ENCODE measurements at places on chromosomes 5 and 9.

DNA sequence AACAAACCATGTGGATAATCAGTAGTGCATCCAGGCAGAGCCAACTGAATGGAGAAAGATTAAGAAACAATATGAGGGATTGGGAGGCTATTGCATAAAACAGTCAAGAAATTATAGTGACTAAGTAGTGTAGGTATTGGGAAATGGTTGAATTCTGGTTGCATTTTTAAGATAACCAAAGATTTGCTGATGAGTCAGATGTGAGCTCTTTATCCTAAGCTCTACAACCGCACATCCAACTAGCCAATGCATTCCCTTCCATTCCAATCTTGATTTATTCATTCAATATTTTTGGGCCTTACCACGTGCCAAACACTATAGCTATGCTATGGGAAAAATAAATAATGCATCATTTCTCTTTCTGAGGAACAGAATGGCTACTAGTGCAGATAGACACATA, 524.5 kb upstream of the RGMB start:
- DNase-seq: no peak

GRCh38 chr5:150318613-150319483, 16.1 kb upstream of the ARSI start:
- DNase-seq: no peak

DNA sequence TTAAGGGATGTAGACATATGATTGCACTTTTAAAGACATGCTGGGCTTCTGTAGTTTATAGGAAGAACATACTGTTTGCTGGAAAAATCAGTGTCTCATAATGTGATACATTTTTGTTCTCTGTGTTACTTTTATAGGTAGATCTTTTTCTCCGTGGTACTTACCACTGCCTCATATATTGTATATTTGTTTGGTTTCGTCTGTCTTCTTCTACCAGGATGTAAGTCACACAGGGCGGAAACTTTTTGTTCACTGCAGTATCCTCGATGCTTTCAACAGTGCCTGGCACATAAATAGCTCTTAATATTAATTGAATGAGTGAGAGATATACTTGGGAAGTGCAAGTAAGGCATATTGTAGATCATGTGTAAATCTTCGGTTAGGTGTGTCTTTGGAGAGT, 135.4 kb downstream of the GDNF start:
- DNase-seq: no peak

GRCh38 chr9:101993771-101994170, 255.3 kb upstream of the GRIN3A start:
- DNase-seq: no peak

- no peak for DNase-seq
Measured at GRCh38 chr5:1780614-1780930, 19.1 kb downstream of the MRPL36 start.

GRCh38 chr5:134018154-134018985, 13.6 kb upstream of the VDAC1 start:
- DNase-seq: no peak

DNA sequence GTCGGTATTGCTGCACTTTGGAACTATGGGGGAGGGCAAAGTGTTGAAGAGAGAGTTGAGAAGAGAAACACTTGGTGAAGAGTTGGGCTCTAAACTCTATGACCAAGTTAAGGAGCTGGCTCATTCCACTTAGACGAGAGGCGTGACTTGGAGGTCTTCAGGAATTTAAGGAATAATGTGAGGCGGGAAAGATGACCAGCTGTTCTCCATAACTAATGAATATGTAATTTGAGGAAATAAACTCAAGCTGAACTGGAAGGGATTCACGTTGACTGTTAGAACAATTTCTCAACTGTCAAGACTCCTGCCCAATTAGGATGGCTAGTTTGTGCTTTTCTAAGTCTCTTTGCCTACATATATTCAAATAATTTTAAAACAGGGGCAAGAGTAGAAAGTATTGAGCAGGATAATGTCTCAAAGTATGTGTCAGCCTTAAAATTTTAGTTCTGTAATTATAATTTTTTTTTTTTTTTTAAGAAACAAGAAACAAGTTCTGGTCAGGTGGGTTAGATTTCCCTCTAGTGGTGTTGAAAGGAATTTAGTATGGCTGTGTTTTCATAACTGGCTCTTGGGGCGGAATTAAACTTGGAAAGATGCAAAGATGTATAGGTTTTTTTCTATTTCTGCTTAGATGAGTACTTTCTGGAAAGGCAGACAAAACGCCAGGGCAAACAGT, 33.4 kb downstream of the TMEM252 start:
- no peak for DNase-seq

DNA sequence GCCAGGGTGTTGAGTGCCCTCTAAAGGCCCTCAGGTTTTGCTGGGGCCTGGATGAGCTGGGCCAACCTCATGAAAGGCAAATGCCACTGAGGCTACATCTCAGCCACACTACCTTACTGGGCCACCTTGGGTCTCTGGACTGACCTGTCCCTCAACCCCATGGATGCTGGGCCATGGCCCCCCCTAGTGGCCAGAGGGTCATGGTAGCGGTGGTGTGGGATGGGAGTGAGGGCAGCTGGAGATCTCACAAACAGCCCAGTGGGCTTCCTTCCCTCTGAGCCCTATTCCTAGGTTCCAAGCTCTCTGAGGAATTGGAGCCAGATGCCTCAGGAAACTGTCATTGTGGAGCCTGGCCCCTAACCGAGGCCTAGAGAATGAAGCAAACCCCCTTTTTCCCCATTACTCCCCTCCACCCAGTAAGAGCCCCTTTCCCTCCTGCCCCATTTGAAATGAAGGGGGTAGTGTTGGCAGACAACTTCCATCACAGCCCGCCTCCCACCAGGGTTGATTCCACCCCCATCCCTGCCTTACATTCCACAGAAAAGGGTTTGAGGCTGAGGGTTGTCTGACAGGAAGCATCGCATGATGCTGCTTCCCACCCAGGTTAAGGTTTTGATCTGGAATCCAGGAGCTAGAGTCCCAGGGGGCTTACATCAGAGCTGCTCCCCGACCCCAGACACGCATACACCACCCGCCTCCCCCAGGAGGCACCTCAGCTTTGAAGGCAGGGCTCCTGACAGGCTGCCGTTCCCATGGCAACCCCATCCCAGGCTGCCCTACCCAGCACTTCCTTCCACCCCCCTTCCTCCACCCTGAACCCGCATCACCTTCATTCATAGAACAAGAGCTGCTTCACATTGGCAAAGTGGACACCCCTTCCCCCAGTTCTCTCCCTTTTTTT, 63.9 kb downstream of the PCDH1 start:
- peak; percentile 46 for DNase-seq

DNA sequence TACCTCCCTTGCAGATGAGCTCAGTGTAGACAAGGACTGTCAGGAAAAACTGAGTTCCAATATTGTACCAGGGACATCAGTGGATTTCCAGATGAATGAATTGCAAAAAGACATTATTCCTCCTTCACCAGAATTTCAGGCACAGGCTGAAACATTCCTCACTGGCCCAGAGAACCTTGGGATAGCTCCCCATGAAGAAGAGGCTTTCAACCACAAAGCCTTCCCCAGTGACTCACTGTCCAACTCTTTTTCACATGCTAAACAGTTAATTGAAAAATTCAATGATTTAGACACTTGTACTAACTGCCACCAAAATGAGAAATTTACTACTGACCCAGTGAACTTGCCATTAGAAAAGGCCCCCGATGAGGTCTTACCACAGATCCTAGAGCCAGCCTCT, 144.5 kb downstream of the UNC13B start:
- no peak for DNase-seq

- no peak for DNase-seq
Measured at GRCh38 chr5:75510417-75510835, 1.0 kb downstream of the CERT1 start.

GRCh38 chr9:71778085-71778484, 9.8 kb upstream of the CEMIP2 start:
- DNase-seq: no peak

DNA sequence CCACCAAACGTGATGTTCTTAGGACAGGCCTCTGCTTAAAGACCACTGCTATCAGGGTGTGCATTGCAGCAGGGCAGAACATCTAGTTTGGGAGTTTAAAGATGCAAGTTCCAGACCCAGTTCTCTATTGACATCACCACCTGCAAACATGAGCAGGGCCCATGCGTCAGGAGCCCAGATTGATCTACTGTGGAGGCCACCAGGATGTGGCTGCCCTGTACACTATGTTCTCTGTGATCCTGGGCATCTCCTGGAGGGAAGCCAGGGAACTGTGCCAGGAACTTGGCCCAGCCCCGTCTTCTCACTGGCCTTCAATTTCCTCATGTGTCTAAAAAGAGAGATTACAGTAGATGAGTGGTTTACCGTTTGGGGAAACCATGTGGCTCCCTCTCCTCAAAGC, 87.1 kb downstream of the PDE6A start:
- no peak for DNase-seq

GRCh38 chr5:14171046-14171445, 27.9 kb downstream of the TRIO start:
- DNase-seq: no peak

GRCh38 chr9:82490019-82490499, 501.5 kb downstream of the SPATA31D1 start:
- DNase-seq: no peak

DNA sequence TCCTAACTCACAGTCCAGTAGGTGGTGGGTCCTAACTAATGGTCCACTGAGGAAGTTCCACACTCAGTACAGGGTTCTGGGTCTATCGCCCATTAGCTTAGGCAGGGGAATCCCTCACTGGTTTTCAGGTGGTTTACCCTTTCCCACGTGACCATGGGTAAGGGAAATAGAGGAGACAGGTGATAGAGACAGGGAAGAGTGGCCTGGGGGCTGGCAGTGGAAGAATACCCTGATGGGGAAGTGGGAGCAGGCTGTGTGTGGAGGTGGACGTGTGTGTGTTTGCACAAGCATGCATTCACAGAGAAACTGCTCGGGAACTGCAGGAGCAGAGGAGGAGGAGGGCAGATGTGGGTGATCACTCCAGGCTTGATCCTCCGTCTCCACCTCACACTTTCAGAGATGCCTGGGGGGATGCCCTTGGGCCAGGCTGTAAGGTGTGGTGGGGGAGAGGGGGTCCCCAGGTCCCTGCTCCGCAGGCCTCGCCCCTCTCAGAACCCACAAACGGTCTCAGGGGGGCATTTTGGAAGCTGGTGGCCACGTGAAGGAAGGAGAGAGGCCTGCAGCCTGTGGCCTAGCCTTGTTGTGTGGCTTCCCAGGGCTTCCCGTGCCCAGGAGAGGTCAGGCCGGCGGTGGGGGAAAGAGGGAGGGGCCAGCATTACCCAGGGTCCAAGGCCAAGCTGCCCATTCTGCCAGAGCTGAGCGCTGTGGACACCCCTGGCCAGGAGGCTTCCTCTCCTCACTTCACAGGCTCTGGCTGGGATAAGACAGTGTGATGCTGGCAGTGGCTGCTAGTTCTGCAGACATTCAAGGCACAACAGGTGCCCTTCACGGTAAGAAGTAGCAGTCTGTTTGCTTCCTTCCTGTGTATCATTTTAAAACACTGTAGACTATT, 80.0 kb downstream of the OTULIN start:
- DNase-seq: no peak

DNA sequence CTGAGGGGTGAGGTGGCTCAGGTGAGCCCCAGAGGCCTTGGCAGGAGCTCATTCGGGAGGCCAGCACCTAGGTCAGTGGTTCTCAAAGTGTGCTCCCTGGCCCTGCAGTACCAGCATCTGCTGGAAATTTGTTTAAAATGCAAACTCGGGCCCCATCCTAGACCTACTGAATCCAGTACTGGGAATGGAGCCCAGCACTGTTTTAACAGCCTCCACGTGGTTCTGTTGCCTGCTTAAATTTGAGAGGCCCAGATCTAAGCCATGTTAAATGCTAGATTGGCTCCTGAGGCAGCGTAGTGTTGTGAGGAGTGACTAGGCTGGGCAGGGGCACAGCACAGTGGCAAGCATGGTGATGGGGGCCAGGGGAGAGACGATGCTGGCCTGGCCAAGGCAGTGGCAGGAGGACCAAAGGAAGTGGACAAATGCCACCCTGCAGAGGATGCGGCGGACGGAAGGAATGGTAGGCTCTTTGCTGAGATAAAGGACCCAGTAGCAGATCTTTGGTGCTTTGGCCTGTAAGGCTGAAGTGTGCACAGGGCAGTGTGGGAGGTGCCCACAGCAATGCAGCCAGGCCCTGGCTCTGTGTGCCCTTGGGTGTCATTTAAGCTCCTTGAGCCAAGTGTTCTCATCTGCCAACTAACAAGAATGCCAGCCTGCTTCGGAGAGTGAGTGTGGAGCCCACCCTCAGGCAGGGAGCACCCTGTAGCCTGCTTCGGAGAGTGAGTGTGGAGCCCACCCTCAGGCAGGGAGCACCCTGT, 4.2 kb downstream of the PRR7 start:
- no peak for DNase-seq

GRCh38 chr5:158064334-158065123, 205.6 kb upstream of the CLINT1 start:
- DNase-seq: no peak

- no peak for DNase-seq
Measured at GRCh38 chr5:5155617-5156016, 15.5 kb downstream of the ADAMTS16 start.

- no peak for DNase-seq
Measured at GRCh38 chr5:72255237-72255636, 64.8 kb downstream of the MRPS27 start.

DNA sequence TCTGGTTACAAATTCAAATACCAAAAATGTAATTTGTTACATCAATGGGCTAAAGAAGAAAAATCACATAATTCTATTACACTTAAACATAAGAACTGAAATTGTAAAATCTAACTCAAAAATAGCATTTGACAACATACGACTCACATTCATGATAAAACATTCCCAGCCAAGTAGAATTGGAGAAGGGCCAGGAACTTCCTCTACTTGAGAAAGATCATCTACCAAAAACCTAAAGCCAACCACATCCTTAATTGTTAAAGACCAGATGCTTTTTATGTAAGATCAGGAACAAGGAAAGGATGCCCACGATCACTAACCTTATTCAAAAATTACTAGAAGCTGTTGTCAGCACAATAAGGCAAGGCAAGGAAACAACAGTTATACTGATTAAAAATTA, 1819.8 kb upstream of the C9orf72 start:
- no peak for DNase-seq

DNA sequence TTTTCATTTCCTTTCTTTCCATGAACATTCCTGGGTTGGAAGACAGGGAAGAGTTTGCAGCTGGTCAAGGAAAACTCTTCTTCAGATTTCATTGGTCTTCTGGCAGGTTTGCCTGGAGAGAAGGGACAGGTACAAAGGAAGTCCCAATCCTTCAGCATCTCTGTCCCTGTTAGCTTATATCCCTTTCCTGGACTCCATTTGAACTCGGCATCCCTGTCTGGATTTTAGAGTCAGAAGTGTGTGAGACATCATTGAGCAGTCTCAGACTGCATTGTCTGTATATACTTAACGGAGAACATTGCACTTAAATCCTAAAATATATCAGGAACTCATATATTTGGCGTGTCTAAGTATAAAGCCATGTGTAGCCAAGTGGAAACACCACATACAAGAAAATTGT, 54.9 kb downstream of the ADGRV1 start:
- no peak for DNase-seq

- no peak for DNase-seq
Measured at GRCh38 chr5:81817980-81818379, 67.1 kb upstream of the SSBP2 start.

GRCh38 chr5:32274548-32275395, 38.0 kb downstream of the MTMR12 start:
- no peak for DNase-seq

All from stimulated activated CD4-positive, alpha-beta T cell treated with anti-CD3 and anti-CD28 coated beads, Interleukin-1b, Interleukin-23, amount 100 ng/mL, for 48 hours (primary cell).